Esophagus muscularis mucosa (tissue), 4 donors: ENCODE measurements at places on chromosomes 6 and 20.

DNA sequence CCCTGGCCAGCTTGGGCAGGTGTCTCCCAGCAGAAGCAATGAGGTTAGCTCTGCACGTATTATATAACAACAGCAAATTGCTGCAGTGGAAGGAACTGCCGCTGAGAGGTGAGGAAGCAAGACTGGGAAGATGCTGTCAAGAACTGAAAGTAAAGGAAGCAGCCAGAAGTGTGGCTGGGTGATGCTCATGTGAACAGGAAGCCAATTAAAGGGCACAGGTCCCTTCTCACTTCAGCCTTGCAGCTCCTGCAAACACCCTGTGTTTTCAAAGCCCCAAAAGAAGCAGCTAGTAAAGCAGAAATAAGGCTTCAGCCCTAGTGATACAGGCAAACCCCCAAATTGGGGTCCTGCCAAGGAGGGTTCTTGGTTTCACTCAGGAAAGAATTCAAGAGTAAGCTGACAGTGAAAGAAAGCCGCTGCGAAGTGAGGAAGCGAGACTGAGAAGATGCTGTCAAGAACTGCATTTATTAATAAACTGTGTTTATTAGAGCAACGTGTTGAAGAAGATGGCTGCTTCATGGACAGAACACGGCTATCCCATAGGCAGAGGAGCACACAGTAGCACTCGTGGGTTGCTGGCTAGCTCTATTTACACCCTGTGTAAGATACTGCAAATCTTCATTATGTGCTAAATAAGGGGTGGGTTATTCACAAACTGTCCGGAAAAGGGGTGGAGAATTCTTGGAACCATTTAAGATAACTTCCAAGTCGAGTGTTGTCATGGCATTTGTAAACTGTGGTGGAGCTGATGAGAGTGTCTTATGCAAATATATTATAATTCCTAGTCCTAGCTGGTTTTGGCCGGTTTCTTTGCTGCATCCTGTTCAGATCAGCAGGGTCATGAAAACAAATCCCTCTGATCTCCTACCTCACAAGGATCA lies 152.2 kb downstream of the LINC00237 start:
- no peak overlapping the region for H3K27ac ChIP-seq
- no peaks in the 10 kb centered on the region for H3K27me3 ChIP-seq
- DNase-seq: no peak
- peak overlapping the region; percentile 10 for H3K4me3 ChIP-seq

DNA sequence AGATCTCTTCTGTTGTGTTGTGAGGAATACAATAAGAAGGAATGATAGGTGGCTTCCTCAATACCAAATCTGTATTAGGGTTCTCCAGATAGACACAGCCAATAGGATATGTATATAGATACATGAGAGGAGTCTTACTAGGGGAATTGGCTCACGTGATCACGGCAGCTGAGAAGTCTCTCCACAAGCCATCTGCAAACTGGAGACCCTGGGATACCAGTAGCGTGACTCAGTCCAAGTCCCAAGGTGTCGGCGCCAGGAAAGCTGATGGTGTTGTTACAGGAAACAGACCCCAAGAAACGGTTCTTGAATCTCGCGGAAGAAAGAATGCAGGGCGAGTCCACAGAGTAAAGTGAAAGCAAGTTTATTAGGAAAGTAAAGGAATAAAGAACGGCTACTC lies 61.4 kb downstream of the SYTL3 start:
- no peaks in the 10 kb centered on the region for H3K27me3 ChIP-seq
- no peaks in the 10 kb centered on the region for H3K36me3 ChIP-seq
- peak overlapping the region; percentile 24 for H3K27ac ChIP-seq
- H3K4me1 ChIP-seq: peaks cover 29% of the 10 kb centered on the region
- DNase-seq: no peak
- peak overlapping the region; percentile 26 for H3K4me3 ChIP-seq

DNA sequence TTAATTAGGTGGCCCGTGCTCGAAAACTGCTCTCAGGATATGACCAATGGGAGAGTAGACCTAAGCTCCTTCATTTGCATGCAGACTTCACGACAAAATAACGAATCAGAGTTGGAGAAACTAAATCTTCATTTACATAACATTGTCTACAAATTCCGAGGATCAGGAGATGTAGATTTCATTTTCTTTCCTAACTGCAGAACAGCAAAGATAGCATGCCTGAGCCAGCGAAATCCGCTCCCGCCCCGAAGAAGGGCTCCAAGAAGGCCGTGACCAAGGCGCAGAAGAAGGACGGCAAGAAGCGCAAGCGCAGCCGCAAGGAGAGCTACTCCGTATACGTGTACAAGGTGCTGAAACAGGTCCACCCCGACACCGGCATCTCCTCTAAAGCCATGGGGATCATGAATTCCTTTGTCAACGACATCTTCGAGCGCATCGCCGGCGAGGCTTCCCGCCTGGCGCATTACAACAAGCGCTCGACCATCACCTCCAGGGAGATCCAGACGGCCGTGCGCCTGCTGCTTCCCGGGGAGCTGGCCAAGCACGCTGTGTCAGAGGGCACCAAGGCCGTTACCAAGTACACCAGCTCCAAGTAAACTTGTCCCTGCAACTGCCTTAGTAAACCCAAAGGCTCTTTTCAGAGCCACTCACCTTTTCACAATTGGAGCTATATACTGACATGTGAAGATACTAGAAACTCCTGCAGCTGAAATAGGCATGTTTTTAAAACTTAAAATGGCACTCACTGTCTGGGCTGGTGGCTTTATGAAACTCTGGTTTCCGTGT lies 96.5 kb downstream of the HFE start:
- peak overlapping the region; percentile 81 for H3K27ac ChIP-seq
- peak overlapping the region; percentile 53 for H3K4me3 ChIP-seq
- H3K27me3 ChIP-seq: no peaks in the 10 kb centered on the region

- peaks cover 3% of the 10 kb centered on the region for H3K4me1 ChIP-seq
- no peak overlapping the region for H3K4me3 ChIP-seq
- DNase-seq: no peak
- H3K36me3 ChIP-seq: no peaks in the 10 kb centered on the region
Measured at GRCh38 chr6:143605906-143606521, 71.8 kb upstream of the PHACTR2 start.

GRCh38 chr20:38855356-38855755 lies 49.9 kb downstream of the PPP1R16B start:
- H3K4me3 ChIP-seq: no peak overlapping the region
- no peak overlapping the region for H3K27ac ChIP-seq
- no peaks in the 10 kb centered on the region for H3K4me1 ChIP-seq
- DNase-seq: no peak

DNA sequence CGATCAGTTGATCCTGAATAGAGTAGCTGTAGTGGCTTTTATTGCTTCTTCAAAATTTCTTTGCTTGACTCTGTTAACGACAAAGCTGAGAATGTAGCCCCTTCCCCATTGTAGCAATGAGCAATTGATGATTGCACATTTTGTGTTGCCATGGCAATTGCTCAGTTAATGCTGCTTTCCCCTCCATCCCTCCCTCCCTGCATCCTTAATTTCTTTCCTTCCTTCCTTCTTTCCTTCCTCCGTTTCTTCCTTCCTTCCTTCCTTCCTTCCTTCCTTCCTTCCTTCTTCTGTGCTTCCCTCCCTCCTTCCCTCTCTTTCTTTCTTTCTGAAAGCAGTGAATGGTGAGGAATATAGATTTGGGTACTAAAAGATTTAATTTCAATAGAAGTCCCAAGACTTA lies 557.3 kb upstream of the MAP3K7 start:
- no peak overlapping the region for H3K4me3 ChIP-seq
- H3K27ac ChIP-seq: no peak overlapping the region
- no peaks in the 10 kb centered on the region for H3K36me3 ChIP-seq

- no peaks in the 10 kb centered on the region for H3K36me3 ChIP-seq
- H3K4me1 ChIP-seq: peaks cover 6% of the 10 kb centered on the region
- H3K4me3 ChIP-seq: no peak overlapping the region
- no peaks in the 10 kb centered on the region for H3K27me3 ChIP-seq
- H3K27ac ChIP-seq: peak overlapping the region; percentile 60
Measured at GRCh38 chr6:150681578-150682395, 82.1 kb downstream of the PLEKHG1 start.

DNA sequence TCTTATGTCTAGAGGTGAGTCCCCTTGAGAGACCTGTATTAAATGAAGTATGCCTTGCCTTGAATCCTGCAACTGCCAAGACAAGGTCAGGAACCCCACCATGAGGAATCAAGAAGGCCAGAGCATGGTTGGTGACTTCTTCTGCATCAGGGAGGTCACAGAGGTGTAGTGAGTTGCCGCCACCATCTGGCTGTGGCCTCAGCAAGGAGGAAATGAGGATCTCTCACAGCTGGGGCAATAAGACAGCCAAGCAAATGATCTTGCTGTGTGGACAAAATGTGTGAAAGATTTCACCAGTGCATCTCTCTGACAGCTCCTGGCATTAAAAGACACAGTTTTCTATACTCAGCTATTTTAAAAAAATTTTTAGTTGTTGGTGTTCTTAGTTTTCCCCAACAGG lies 611.0 kb downstream of the DOK5 start:
- no peaks in the 10 kb centered on the region for H3K27me3 ChIP-seq
- no peak overlapping the region for H3K27ac ChIP-seq
- no peak overlapping the region for H3K4me3 ChIP-seq
- no peaks in the 10 kb centered on the region for H3K36me3 ChIP-seq

- no peak overlapping the region for H3K27ac ChIP-seq
- H3K27me3 ChIP-seq: peaks cover 33% of the 10 kb centered on the region
Measured at GRCh38 chr20:62208061-62208794, 11.8 kb downstream of the HRH3 start.

DNA sequence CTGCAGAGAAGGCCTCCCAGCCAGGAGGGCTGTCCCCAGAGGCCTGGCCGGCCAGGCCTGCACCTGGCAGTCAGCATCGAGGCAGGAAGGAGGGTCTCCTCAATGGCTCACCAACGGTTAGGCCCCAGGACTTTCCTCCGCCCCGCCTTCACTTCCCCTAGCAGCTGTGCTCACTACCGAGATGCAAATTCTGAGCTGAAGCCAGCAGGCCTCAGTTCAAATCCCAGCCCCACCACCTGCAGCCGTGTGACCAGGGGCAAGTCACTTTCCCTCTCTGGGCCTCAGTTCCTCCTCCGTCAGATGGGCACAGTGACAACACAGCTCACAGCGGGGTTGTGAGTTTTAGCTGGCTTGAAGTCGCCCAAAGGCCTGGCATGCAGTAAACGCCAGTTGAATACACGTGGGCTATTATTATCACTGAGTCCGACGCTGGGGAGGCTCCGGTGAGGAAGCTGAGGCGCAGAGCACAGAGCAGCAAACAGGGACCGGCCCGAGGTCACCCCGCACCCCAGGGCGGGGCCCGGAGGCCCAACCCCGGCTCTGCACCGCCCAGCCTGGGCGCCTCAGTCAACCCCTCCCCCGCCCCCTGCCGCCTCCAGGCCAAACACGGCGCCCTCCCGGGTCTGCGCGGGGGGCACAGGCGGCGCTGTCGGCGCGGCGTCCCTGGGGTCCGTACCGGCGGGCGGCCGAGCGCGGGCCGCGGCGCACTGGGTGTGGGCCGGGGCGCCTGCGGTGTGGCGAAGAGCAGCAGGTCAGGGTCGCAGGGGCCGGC lies 671 bp downstream of the E2F1 start:
- H3K27ac ChIP-seq: peak overlapping the region; percentile 70
- peak overlapping the region; percentile 53 for H3K4me3 ChIP-seq
- DNase-seq: no peak
- H3K4me1 ChIP-seq: peaks cover 27% of the 10 kb centered on the region
- H3K27me3 ChIP-seq: no peaks in the 10 kb centered on the region

GRCh38 chr20:18066421-18067333 lies 9.0 kb upstream of the OVOL2 start:
- no peak for DNase-seq
- no peaks in the 10 kb centered on the region for H3K27me3 ChIP-seq

DNA sequence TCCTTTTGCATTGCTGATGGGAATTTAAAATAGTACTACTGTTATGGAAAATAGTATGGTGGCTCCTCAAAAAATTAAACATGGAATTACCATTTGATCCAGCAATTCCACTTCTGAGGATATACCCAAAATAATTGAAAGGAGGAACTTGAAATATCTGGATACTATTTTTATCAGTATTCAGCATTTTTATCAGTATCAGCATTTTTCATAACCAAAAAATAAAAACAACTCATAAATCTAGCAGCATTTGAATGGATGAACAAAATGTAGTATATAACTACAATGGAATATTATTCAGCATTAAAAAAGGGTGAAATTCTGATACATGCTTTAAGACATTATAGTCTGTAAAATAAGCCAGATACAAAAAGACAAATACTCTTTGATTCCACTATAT lies 763.4 kb upstream of the MAN1A1 start:
- no peaks in the 10 kb centered on the region for H3K36me3 ChIP-seq
- no peaks in the 10 kb centered on the region for H3K27me3 ChIP-seq
- H3K27ac ChIP-seq: no peak overlapping the region

GRCh38 chr6:16476861-16477260 lies 238.5 kb downstream of the GMPR start:
- H3K4me3 ChIP-seq: no peak overlapping the region
- no peaks in the 10 kb centered on the region for H3K36me3 ChIP-seq
- peaks cover 18% of the 10 kb centered on the region for H3K4me1 ChIP-seq
- DNase-seq: no peak
- H3K27ac ChIP-seq: no peak overlapping the region

DNA sequence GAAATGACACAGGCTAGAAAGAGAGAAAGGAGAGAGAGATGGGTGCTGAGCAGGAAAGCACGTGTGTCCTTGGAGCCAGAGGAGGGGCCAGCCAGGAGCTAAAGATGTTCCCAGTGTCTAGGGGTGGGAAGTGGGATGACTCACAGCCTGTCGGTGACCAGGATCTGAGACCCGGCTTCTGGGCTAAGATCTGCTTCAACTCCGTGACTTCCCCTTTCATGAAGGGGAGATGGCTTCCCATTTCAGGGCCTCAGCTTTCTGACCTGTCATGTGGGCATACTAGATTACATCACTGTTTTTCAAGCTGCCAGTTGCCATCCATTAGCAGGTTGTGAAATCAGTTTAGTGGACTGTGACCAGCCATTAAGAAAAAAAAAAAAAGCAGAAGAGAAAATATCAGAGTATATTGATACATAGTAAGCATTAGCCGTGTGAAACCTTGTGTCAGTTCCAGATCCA lies 5.4 kb downstream of the TGM3 start:
- no peaks in the 10 kb centered on the region for H3K4me1 ChIP-seq
- no peaks in the 10 kb centered on the region for H3K36me3 ChIP-seq
- H3K27ac ChIP-seq: no peak overlapping the region
- H3K27me3 ChIP-seq: no peaks in the 10 kb centered on the region
- H3K4me3 ChIP-seq: no peak overlapping the region

DNA sequence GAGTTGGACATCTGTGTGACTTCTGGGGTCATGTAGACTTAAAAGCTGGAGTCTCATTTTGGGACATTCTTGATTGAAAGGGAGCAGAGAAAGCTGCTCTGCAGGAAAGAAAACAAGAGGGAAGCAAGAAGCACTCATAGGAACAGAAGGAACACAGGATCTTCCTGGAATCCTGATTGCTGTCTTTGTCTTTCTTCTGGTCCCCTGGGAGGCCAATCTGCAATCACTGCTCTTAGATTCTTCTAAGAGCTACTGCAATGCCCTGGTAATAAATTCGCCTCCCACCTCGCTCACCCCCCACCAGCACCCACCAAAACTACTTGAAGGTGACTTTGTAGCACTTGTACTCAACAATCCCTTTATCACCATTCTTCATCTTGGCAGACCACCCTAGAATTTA lies 51.8 kb downstream of the SLC35B3 start:
- no peak overlapping the region for H3K4me3 ChIP-seq
- no peaks in the 10 kb centered on the region for H3K36me3 ChIP-seq
- no peak for DNase-seq
- no peaks in the 10 kb centered on the region for H3K4me1 ChIP-seq
- no peaks in the 10 kb centered on the region for H3K27me3 ChIP-seq
